ENCODE measurements at places on chromosomes 16 and 17.

- DNase-seq, result no peak
These were observed 47.8 kb downstream of the PITPNM3 start for GRCh38 chr17:6508519-6509030.

DNA sequence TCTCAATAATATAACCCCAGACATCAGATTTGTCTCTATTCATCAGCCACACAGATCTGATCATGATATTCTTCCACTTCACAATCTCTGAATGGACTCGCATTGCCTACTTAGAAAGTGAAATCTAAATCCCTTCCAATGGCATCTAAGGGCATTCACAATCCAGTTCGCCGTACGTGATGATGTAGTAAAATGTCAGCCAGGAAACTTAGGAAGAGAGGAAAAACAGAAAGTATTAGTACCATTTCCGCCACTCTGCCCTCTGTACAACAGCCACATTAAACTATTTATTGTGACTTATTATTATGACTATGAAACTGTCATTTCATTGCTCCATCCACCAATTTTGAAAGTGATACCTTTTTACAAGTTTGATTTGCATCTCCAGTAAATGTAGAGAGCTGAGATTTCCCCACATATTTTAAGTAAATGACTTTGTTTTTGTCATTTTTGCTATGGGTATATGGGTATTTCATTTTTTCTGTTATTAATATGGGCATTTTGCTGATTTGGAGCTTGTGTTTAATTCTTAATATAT is 69.4 kb upstream of the SMIM36 start:
- DNase-seq, result no peak

DNA sequence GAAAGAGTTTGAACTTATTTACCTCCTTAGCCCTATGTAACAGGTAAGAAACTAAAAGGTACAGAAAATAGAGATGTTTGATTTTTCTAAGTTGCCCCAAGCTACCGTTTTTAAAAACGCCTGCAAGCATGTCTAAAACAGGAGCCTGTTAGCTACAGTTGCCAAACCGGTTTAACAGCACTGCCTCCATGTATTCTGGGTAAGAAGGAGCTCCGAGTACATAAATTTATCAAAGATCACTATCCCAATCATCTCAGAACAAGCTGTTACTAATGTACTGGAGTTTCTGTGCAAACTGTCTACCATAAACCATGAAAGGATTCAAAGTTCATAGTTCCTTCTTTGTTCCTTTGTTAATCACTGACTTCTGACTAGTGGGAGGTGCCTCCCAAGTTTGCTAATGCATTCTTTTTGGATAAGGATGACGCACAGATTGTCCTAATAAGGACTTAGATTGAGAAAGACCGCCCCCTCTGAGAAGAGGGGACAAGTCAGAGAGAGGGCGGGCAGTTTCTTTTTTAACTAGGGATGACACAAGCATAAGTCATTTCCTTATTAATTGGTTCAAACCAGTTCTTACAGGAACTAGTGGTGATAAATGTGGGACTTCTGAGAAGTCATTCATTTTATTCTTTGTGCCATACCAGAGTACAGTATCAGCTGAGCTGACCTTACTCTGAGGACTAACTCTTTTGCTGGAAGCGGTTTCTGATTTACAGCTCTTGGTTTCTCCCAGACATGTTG is 55.3 kb downstream of the TUBD1 start:
- DNase-seq, result peak; percentile 88

DNA sequence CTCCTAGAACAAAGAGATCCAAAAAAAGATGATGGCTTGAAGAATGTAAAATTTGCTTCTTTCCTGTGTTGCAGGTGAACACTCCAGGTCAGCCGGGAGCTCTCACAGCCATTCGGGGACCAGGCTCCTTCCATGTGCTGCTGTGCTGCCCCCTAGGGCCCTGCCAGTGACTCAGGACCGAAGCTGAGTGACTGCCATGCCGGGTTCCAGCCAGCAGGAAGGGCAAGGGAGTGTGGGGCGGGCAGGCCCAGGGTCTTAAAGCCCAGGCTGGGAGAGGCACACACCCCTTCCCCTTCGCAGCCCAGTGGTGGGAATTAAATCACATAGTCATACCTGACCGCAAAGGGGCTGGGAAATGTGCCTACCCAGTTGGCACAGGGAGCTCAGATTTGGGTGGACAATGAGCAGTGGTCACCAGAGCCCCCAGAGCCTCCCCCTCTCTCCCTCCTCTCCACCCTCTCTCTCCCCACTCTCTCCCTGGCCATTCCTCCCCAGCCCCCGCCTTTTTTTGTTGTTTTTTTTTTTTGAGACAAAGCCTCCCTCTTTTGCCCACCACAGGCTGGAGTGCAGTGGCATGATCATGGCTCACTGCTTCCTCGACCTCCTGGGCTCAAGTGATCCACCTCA is 11.5 kb downstream of the EPOP start:
- peak; percentile 81 for DNase-seq

DNA sequence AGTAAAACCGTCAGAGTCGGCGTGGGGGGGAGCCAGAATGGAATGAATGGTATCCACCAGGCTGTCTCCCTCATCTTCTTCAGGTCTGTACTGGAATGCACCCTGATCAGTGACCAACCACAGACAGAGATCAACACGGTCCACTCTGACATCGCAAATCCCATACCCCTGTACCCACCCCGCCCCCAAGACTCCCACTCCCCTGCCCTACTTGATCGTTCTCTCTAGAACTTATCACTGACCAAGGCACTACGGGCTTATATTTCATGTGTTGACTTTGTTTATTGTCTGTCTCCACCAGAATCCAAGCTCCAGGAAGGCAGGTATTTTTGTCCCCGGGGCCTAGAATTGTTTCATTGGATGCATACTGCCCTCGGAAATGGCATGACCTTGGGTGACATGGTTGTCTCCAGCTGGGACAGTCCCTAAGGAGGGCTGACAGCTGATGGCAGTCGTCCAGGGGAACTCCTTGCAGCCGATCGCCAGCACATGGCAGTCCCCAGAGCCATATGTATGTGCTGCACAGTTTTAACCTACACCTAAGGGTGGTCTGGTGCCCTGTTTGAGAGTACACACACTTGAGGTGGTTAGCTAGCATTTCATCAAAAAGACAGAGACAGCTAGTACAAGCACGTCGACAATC is 526 bp upstream of the MFSD6L start:
- no peak for DNase-seq

DNA sequence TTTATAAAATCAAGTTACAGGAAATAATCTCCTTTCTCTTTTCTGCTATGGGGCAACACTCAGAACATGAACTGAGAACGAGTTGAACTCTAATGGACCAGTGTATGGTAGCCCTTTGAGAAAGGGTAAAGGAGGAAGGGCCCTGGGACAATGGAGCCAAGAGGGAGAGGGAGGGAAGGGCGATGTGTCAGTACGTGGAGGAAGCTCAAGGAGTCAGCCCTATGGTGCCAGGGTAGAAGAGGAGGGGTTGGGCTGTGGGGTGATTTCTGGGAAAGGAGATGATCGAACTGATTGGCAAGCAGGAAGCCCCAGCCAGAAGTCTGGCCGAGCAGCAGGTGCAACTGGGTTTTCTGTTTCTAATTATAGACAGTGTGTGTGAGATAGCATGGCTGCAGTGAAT is 4.3 kb upstream of the WIPI1 start:
- DNase-seq, result no peak

GRCh38 chr17:56876766-56877179 is 37.1 kb downstream of the TRIM25 start:
- no peak for DNase-seq

- no peak for DNase-seq
These were observed 61.0 kb downstream of the CFDP1 start for GRCh38 chr16:75372236-75372856.

DNA sequence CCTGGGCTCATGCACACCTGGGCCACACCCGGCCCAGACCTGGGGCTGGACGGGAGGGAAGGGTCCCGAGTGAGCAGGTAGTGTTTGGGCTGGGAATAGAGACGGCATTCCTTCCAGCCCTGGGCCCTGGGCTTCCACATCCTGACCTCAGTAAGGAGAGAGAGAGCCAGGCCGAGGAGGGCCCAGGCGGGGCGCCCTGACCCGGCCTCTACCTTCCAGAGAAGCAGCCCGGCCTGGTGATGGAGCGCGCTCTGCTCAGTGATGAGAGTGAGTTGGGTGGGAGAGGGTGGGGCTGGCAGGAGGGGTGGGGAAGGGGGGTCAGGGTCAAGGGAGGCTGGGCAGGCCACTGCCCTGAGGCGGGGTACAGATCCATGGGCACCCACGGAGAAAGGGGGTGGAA is 13.6 kb upstream of the MYO15B start:
- no peak for DNase-seq

DNA sequence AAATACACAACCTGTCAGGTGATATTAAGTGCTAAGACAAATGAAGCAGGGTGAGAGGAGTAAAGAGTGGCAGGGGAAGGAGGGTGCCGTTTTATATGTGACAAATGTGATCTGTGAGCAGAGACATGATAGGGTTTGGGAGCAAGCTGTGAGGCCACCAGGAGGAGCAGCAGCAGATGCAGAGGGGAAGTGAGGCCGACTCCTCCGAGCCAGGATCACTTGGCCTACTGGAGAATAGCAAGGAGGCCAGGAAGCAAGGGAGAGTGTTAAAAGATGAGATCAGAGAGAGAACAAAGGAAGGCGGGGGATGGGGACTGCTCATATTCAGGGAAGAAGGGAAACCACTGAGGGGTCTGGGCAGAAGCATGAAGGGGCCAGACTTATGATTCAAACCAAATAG is 129.4 kb downstream of the TANGO6 start:
- no peak for DNase-seq

DNA sequence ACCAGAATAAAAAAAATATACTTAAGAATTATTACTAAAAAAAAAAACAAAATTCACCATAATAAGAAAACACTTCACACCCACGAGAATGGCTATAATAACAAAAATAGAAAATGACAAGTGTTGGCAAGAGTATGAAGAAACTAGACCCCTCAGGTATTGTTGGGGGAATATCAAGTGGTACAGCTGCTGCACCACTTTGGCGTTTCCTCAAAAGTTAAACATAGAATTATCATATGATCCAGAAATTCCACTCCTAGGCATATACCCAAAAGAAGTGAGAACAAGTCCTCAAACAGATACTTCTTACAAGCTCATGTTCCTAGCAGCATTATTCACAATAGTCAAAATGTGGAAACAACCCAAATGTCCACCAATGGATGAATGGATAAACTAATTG is 26.3 kb downstream of the AMFR start:
- no peak for DNase-seq

- no peak for DNase-seq
These were observed 131.7 kb upstream of the HSBP1 start for GRCh38 chr16:83676086-83676485.

- DNase-seq, result no peak
These were observed 605 bp downstream of the MRTFB start for GRCh38 chr16:14071576-14072271.

- DNase-seq, result no peak
These were observed 9.2 kb upstream of the CCL22 start for GRCh38 chr16:57349212-57350031.

DNA sequence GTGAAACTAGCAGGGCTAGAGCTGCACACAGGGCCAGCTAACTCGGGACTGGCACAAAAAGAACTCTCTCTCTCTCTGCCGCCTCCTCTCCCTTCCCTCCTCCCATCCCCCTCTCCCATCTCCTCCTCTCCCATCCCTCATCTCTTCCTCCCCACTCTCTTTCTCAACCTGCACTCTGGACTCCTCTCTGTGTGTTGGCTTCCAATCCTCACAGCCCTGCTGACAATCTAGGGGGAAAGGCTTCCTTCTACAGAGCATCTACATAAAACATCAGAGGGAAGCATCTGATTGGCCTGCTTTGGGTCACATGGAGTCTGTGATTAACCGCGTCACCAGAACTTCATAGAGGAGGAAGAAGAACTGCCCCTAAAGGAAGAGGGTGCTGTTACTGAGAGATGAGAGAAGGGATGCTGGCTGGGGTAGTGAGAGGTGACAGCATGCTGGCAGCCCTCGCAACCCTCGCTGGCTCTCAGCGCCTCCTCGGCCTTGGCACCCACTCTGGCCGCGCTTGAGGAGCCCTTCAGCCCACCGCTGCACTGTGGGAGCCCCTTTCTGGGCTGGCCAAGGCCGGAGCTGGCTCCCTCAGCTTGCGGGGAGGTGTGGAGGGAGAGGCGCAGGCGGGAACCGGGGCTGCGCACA is 12.8 kb upstream of the ZFP90 start:
- DNase-seq, result no peak
